Ureter (tissue), 1 donor: ENCODE measurements at places on chromosomes 4 and X. TPM values are rescaled to one million over a fixed set of nuclear protein-coding genes. Genes with fewer than 3 reads are reported as not detected.

GRCh38 chr4:120001850-120002249, 64.8 kb downstream of the MAD2L1 start:
- no peak for DNase-seq

GRCh38 chr4:35562861-35563260, 681.5 kb downstream of the ARAP2 start:
- no peak for DNase-seq

The DDX53 gene
- not detected for total RNA-seq

The SOWAHB gene
- total RNA-seq: 14.3 TPM

GRCh38 chrX:150063674-150064073, 125.4 kb upstream of the EOLA2 start:
- DNase-seq: no peak
